ENCODE measurements at places on chromosomes 4 and X. TPM values are rescaled to one million over a fixed set of nuclear protein-coding genes. Genes with fewer than 3 reads are reported as not detected.
A peak's percentile ranks its signal among the peaks of the same experiment; 100 is the strongest.

DNA sequence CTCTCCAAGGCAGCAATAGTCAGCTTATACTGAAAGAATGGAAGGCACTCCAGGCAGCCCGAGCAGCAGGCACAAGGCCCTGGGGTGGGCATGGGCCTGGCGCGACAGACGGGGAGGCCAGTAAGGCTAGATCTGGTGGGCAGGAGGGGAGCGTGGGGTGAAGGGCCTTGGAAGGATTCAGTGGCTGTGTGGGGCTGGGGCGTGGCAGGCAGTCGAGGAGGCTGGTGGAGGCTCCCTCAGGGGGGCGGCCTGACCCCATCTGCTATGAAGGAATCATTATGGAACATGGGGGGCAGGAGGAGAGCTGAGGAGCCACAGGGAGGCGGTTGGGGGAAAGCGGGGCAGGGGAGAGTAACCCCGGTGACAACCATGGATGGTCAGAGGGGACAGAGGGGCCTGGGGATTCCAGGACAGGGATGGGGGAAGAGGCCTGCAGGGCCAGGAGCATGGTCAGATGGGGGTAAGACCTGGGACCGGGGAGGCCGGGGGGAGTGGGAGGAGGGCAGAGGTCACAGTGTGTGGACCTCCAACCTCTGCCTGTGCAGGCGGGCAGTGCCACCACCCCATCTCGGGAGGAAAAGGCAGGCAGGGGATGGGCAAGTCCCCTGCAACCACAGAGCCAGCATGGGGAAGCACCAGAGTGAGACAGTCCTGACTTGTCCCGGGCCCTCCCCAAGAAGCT, 70.3 kb downstream of the ACOX3 start:
- no peak for DNase-seq

DNA sequence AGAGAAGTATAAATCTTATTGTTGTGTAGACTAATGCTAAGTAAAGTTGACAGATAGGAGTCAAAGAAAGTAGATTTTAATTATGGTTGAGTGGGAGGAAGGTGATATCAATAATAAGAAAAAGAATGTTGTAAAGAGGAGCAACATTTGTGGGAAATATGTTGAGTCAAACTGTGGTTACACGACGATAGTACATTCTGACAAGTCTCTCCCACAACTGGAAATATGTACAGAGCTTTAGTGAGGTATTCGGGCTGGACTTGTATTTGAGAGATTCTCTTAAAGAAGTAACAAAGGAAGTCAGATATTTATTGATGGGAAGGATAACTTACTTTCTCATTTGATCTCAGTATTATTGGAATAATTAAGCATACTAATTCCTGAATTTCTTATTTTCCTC, 525.3 kb upstream of the MAGEB2 start:
- DNase-seq = no peak

- DNase-seq = no peak
Measured at GRCh38 chrX:154010330-154011087, 9.2 kb downstream of the IRAK1 start.

DNA sequence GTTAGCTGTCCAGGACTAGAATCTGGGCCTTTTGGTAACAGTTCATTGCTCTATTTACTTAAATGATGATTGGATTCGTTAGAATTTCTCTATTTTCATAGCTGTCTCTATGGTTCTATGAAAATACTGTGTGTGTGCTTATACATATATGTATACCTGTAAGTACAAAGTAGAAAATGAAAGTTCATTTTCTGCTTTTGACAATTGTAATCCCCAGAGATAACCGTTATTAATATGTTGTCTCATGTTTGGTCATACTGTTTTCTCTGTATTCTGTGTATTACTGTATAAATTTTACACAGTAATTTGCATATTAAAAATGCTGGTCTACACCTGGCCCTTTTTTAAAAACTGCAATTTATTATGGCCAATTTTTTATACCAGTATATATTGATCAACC, 55.4 kb downstream of the CLCN3 start:
- DNase-seq = no peak

DNA sequence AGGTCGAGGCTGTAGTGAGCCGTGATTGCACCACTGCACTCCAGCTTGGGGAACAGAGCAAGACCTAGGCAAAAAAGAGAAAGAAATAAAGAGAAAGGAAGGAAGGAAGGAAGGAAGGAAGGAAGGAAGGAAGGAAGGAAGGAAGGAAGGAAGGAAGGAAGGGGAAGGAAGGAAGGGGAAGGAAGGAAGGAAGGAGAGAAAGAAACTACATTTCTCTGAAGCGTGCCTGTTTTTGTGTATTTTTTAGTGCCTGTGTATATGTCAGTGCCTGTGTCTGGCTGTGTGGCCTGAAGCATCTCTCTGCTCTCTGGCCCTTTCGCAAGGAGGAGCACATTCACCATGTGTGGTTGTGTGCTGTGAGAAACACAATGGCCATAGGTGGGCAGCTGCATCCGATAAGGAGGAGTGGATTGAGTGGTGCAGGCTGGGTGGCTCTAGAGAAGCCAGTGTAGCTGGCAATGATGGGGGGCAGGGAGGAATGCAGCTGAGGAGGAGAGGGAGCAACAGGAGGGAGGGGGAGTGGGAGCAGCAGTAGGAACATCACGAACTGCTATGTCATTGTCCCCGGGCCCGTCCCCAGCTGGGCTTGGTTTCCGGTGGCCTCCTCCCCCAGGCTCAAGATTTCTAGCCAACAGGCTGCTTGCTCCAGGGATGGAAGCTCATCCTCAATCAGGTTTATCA, 11.4 kb downstream of the SYN1 start:
- DNase-seq = peak; percentile 22

- no peak for DNase-seq
Measured at GRCh38 chrX:24480400-24480865, 15.3 kb downstream of the PDK3 start.

DNA sequence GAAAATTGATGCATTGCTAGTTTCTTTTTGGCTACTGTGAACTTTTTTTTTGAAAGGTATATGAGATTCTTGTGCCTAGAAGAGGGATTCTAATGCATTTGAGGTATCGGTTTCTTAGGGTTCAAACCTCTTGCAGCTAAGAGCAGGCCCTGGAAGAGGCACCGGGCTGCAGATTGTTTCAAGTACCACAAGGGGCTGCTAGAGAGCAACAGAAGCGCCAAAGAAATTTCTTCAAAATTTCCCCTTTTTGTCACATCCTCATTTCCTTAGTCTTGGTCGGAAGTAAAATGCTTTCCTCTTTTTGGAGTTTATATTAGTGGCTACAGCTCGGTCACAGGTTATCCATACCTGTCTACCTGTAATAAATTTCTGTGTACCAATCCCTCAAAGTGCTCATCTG, 89.8 kb downstream of the PDGFRA start:
- DNase-seq = no peak

- DNase-seq = no peak
Measured at GRCh38 chr4:45846016-45846415, 277.8 kb downstream of the GABRG1 start.

DNA sequence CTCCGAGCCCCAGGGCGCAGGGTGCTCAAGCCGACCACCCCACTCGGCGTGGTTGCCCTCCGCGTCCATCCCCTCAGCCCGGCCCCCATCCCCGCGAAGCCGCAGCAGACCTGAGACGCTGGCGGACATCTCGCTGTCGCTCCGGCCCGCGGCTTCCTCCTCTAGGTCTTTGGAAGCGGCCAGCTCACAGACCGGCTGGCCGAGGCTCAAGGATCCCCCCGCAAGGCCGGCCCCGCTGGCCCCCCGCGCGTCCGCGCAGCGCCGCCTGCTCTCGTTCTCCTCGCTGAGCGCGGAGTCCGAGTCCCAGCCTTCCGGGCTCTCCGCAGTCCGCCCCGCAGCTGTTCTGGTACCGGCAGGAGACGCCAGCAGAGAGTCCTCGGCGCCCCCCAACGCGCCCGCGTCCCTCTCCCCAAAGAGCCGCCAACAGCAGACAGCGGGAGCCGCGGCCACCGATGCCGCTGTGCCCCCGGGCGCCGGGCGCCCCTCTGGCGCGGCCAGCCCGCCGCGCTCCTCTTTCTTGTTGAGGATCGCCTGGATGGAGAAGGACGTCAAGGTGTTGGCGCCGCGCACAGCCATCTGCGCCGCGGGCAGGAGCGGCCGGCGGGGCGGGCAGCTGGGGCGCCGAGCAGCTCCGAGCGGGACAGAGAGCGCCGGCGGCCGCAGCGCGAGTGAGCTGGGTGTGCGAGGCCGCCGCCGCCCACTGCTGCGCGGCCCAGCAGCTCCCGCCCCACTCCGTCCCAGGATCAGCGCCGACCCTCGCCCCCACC, at the start of gene NKX3-2:
NKX3-2 (minus strand) TSS at position 670 of the 767 bp plus-strand sequence; CDS start at position 576, 94 bp downstream.
- DNase-seq = peak; percentile 22

DNA sequence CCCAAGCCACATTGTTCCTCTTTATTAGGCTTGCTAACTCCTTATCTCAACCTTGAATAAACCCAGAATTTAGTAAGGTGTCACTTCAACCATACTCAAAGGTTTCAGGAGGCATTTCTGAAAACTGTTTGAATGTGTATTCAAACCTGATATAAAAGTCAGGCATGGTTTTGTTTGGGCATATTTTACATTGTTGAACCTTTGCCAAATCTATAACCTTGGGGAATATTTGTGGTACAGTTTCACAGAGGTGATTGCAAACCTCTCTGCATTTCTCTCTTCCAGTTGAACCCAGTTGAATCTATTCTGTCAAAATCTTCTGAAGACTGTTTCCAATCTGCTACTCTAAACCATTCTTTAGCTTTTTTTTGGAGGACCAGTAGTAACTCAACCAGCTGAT, 409.0 kb downstream of the TECRL start:
- DNase-seq = no peak

DNA sequence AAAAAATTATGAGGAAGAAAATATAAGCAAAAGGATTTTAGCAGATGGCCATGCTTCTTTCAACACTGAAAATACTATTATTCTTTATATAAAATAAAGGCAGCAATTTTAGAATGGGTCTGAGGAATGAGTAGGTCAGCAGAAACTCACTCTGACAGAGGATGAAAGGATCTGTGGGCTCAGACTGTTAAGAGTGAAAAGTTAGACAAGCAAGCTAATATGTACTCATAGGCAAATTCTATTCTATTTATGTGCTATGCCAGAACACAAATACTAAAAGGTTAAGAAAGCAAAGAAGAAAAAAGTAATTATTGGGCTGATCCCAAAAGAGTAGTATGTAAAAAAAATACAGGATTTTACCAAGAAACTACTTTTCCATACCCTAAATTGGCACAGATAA, 13.9 kb downstream of the LCORL start:
- no peak for DNase-seq

GRCh38 chr4:54971474-54971950, 153.9 kb downstream of the KDR start:
- DNase-seq = peak; percentile 27

DNA sequence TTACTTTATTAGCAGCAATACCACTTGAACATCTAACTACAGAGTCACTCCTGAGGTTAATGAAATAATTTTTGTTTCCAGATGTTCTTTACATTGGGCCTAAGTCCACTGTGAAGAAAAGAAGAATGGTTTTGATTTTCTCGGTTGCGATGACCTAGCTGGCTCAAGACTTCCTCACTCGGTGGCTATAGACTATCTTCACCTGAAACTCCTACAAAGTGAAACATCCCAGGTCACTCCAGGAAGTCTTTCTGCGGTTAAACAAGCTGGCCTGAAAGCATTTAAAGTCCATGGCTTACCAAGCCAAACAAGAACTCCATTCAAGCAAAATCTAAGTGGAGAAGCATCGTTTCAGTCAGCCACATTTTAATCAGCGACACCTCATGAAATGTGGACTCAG, 13.7 kb upstream of the SORBS2 start:
- DNase-seq = no peak

CD40LG gene
- not detected for total RNA-seq

MRPL1 gene
- total RNA-seq = 39.9 TPM

HTR2C gene
- total RNA-seq = 11.0 TPM

SSX4 gene
- total RNA-seq = not detected
